Renal cortical epithelial cell (primary cell): ENCODE measurements at places on chromosomes 12 and 14.
A peak's percentile ranks its signal among the peaks of the same experiment; 100 is the strongest.

DNA sequence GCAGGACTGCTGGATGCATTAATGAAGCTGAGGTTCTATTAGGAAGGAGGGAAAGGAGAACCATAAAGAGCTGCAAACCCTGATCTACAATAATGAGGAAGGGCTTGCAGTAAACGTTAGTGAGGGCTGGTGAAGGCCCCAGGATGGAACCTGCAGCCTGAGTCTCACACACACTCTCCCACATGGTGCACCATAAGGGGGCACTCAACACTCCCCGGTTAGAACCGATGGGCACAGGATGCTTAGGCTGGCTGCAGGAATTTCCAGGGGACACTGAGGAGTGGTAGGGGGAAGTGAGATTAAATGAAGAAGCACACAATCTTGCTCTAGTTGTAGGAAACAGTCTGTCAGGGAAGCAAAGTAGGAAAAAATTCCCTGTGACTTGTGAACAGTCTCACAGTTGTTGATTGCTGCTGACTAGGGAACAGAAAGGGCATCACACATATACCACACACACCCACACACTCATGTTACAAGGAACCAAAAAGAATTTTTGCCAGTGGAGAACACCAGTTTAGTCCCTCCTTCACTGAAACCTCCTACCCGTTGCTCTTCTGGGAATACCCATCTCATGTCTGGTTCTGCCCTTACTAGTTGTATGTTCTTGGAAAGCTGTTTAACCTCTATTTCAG lies 56.2 kb upstream of the FERMT2 start:
- DNase-seq: no peak

DNA sequence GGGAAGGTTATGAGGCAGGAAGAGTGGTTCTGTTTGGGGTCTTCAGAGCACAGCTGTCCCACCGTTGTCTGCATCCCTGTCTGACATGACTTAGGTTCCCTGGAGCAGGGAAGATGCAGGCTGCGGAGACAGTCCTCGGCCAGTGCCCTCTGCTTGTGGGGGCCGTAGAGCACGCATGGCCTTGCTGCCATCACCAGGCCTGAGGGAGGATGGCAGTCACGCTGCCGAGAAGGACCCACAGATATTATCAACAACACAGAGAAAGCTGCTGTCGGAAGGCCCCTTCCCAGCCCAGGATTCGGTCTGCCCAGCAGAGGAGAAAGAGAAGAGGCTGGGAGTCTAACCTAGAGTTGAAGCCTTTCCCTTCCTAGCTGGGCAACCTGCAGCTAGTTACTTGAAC lies 35.0 kb downstream of the ERH start:
- no peak for DNase-seq

GRCh38 chr12:94200695-94201094 lies 52.3 kb downstream of the PLXNC1 start:
- DNase-seq: no peak

DNA sequence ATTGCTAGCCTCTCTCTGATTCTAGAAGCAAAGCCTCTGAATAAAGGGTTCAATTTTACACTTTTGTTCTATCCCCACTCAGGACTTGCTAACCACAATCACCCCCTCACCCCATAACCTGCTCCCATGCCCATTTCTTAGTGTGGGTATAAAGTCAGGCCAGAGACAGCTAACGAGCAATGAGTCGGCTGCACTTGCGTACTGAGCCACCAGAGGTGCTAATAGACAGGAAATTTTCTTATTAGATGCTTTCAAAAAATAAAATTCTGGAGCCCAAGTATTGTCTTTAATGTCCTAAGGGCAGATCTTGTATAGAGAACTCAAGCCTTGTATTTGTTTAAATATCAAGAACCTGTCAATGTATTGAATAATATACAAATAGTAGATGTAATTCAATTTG lies 256.9 kb downstream of the SYT1 start:
- no peak for DNase-seq

- no peak for DNase-seq
Observed at GRCh38 chr14:103544388-103545218, 15.6 kb downstream of the TRMT61A start.

DNA sequence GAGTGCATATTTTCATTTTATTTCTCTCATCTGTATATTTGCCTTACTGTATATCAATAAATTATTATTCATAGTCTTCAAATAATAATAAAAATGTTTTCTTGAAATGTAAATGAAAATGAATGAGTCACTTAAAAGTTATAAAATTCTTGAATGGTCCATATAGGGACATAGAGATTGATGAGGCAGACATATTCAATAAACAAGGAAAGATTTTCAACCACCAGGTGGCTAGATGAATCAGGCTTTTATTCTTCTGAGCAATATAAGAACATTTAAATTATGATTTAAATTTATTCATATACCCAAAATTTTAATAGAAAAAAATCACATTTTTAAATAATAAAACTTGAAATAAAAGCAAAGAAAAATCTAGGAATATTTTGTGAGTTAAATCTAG lies 249.5 kb downstream of the ACSS3 start:
- DNase-seq: no peak

DNA sequence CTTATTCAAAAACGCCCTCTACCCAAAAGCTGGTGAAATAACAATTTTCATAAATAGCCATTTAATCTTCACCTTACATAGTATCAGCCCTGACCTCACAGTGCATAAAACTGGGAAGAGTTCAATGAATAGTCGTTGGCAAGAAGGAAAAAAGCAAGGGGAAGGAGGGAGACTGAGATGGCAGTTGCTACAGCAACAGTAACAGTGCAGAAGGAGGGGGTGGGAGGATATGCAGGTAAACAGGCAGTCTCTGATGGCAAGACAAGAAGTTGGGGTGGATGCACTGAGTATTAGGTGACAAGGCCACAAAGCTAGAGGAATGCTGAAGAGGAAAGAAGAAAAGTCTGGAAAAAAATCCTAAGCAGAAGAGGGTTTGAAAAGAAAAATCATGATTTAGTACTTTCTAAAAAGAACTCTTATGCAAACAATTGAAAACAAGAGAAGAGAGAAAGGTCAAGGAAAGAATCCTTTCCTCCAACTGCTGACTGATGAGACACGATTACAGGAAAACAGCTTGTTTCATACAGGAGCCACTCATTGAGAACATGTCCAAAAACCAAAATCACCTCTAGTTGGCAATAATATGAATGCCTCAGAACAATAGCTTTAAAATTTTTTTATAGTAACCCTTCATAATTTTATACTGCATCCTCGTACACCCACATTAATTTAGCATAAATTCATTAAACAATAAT lies 56.0 kb downstream of the DCAF5 start:
- DNase-seq: no peak

DNA sequence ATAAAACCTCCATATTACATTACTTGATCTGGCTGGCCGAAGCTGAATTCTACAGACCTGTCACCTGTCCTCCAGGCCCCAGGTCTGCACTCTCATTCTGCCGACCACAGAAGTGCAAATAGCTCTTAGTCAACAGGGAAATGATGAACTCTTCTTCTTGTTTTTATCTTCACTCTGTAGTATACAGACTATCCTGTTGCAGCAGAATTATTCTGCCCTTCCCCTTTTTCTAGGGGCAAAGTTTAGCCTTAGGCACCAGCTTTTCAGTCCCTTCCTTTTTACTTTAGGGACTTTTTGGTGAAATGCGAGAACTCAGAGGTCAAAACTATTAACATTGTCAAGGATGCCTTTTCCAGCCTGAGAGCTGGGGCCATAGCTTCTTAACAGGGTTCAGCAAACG lies 229.6 kb upstream of the EGLN3 start:
- no peak for DNase-seq

DNA sequence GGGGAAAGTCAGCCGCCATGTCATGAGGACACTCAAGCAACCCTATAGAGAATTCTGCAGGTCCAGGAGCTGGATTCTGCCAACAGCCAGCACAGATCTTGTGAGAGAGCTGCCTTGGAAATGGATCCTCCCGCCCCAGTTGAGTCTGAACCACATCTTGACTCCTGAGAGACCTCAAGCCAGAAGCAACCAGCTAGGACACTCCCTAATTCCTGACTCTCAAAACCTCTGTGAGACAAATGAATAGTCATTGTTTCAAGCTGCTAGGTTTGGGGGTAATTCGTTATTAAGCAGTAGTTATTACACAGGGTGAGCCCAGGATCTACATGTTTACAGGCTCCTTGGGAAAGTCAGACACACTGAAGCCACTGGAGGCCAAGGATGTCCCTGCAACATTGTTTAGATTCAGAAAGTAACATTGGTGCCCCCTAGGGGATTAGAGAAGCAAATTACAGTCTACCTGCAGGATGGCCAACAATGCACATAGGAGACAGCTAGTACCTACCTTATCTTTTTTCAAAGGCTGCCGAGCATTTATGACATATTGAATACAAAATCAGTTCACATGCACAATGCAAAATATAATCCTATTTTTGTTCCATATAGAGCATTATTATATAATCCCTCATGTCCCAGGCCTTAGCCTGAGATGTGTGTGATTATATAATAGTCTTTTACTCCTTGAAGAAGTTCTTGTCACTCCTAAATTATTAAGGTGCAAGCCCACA lies 57.9 kb upstream of the FICD start:
- peak; percentile 45 for DNase-seq

GRCh38 chr12:107442326-107442987 lies 243.1 kb upstream of the PWP1 start:
- DNase-seq: no peak

- peak; percentile 33 for DNase-seq
Observed at GRCh38 chr12:3723916-3724805, 28.7 kb downstream of the CRACR2A start.

DNA sequence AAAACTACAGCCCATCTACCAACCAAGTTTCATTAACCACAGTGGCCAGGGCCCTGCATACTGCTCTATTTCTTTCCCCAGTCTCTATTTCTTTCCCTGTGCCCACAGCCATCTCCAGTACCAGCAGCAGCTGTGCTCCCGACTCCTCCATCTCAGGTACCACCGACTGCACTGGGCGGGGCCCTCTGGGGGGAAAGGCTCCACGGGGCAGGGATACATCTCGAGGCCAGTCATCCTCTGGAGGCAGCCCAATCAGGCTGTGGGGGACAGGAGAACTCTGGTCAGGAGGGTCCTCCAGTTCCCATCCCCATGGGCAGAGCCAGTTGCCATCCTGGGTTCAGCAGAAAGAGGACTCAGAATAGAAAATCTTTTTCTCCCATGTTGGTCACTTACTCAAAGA lies 3.0 kb downstream of the CDK4 start:
- no peak for DNase-seq

DNA sequence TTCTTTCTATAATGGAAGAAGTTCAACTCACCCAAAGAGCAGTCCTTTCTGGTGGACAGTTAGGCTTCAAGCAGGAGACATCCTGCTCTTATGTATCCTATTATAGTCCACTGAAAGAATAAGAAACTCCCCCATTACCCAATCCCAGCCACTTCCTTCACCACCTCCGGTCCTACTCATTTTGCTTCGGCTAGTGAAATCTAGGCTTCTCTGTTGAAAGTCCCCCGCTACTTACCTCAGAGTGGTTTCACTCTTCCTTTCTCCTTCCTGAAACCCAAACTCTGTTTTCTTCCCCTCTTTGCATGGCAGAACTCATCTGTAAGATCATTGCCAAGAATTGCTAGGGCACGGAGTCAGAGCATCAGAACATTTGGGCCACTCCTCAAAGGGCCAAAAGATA lies at the start of gene GPR84:
GPR84 (minus strand) TSS at position 74 of the 400 bp plus-strand sequence. CDS start 635 bp downstream, outside the sequence.
- DNase-seq: no peak

- DNase-seq: no peak
Observed at GRCh38 chr14:76870166-76870565, 44.0 kb downstream of the LRRC74A start.

GRCh38 chr14:64610049-64610746 lies 60.4 kb downstream of the PPP1R36 start:
- no peak for DNase-seq

GRCh38 chr12:40559865-40560264 lies 132.4 kb upstream of the CNTN1 start:
- no peak for DNase-seq

DNA sequence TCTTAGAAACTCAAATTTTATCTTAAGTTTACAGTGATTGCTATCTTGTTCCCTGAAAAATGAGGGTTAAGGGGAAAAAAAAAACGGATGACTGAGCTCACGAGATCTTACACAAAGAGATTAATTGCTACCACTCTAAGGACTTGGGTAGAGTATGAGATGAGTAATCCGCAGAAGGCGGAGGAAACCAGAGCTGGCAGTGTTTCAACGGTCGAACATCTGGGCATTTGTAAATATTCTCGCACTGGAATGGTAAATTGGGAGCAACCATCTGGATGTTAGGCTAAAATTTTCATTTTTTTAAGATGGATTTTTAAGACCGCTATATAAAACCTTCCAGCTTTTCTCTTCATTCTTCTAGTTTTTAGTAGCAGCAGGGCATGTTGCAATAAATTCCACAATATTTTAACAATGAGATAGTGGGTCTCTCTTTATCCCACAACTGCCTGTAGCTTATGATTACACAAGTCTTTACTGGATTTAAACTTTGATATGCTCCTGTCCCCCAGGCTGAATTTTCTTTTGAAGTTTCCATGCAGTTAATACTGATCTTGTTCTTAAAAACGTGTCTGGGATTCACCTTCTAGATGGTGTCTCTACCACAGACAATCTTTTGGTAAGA lies 1324.1 kb downstream of the AACS start:
- DNase-seq: no peak

- DNase-seq: no peak
Observed at GRCh38 chr12:117674313-117674712, 294.5 kb downstream of the KSR2 start.

DNA sequence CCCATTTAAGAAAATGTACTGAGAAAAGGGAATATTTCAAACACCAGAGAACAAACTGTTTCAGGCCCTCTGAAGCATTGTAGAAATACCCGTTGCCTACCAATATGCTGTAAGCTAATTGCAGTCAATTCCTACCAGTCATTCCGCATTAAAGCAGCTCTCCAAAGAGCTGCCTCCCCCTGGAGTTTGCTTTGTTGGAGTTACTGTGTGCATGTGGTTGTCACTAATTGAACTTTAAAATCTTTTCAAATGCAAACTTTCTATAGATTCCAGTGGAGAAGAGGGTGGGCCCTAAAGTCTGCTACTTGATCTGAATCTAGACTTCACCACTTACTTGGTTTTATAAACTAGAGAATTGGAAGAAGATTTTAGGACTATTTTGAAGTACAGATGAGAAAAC lies 112.7 kb downstream of the PLXNC1 start:
- DNase-seq: no peak

- peak; percentile 78 for DNase-seq
Observed at GRCh38 chr12:114662512-114663177, 21.3 kb downstream of the TBX3 start.

DNA sequence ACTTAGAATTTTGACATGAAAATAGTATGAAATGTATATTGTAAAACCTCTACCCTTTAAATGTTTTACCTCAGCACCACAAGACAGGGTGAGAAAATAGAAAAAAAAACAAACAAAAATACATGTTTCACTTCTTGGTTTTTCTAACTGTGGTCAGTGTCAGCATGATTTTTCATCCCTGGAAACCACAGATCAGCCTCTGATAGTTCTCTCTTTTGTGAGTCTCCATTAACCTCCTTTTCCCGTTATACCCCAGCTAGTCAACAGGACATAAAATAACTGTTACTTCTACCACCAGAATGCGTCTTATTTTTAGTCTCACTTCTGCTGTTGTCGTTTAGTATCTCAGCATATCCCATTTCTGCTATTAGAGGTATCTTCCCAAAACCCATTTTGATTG lies 48.3 kb upstream of the KCNMB4 start:
- DNase-seq: no peak
